ENCODE measurements at places on chromosomes 5 and 9.

GRCh38 chr9:80648336-80648735, 1041.0 kb downstream of the TLE1 start:
- DNase-seq = no peak

DNA sequence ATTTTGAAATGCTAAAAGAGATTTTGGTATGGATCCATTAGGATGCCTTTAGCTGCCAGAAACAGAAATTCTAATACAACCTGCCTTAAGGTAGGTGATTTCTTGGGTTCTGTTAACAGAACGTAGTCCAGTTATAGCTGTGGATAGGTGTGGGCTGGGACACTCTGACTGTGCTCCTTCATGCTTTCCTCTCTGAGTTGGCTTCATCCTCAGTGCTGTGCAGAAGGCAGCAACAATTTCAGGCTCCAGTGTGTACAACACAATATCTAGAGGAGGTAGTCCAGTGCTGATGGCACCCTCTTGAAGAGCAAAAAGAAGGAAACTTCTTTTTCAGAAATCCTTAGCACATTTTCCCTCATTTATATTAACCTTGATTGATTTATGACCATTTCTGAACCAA, 34.4 kb downstream of the NNT start:
- DNase-seq = no peak

DNA sequence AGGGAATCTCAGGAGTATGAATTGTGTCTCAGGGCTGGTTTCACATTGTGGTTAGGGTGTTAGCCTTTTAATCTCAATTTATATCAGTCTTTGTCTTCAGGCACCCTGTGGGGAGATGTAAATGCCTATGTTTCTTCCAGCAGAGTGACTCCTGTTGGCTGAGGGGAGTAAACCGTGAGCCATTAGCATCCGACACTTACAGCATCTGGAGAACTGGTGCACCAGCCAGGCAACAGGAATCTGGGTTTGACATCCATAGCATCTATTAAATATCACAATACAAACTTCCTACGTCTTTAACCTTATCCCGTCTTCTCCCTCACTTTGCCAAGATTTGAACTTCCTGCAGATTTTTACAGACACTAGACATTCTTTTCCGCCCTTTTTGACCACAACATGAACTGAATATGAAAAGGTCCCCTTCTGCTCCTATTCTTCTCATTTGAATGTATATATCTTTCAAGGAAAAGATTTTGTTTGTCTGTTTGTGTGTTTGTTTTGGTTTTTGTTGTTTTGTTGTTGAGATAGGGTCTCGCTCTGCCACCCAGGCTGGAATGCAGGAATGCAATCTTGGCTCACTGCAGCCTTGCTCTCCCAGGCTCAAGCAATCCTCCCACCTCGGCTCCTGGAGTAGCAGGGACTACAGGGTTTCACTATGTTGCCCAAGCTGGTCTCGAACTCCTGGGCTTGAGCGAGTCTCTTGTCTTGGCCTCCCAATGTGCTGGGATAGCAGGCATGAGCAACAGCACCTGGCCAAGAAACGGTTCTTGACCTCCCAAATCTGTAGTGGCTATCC, 626.2 kb downstream of the TLR4 start:
- DNase-seq = no peak

DNA sequence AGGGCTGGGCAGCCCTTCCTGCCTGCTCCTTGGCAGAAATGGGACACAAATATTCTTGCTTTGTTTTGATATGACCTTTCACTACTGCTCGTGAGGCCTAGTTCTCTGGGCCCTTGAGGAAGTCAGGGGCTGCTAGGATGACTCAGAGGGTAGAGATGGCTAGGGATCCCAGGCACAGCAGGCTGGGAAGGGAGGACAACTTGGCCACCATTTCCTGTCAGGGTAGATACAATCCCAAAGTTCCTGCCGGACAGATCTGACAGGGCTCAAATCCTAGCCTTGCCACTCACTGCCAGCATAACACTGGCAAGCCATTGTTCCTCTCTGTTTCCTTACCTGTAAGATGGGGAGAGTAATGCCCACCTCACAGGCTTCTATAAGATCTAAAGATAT, 31.7 kb upstream of the MEIKIN start:
- DNase-seq = no peak

DNA sequence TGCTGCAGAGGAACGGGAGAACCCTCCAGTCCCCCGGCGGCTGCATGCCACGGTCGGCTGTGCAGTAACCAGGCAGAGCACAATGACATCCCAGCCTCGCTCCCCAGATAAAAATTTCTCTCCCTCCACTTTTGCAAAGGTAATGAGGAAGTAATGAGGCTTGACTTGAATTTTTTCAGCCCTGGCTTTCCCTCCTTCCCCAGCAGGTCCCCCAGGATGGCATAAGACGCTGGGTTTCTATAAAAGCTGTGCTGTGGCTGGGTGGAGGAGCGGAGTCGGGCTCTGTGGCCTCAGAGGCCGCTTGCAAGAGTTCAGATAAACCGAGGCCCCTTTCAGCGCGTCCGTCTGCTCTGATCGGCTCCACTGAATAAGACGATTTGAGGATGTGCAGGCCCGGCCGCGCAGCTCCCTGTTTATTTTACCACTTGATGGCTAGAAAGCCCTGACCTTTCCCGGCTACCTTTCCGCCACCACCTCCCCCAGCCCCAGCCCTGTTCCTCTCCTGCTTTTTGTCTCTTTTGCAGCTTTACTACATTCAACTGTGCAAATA, 351.9 kb upstream of the IRX2 start:
- DNase-seq = no peak

DNA sequence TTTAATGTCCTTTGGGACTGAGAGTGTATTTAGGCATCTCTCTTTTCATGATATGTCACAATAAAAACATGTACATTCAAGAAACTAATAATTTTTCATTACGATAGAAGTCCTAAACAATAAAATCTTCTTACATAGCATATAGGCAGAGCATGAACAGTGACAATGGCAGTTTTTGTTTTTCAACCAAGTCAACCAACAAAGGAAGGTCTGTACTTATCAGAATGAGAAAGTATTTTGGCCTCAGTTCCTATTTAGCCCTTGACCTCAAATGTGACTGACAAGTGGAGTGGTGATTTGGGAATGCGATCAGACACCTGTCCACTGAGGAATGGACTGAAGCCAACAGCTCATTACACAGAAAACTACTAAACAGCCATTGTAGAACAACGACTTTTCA, 219.5 kb downstream of the TMEM161B start:
- no peak for DNase-seq

DNA sequence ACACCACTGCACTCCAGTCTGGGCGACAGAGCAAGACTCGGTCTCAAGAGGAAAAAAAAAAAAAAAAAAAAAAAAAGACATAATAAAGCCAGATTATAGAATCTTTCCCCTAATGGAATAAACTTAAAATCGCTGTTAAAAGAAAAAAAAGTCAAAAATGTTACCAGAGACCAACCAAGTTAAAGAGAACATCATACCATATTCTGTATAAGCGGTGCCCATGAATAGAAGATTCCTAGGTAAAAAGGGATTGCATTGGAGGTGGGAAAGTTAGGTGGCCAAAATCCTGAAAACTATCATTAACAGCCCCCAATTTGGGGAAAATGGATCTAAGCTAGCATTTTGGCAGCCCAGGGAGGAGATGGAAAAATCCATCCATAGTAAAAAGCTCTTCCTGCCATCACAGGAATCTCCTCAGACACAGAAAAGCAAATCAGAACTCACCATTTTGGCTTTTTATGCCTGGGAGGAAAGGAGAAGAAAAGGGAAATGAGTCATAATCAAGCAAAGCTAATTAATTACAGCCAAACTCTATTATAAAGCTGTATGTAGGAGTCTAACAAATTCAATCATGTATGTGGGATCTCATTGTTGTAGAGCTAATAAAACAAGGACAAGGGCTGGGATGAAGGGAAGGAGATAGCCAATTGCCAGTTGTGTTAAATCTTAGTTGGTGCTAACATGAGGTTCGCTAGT, 363.8 kb downstream of the ARL15 start:
- no peak for DNase-seq

GRCh38 chr5:6096101-6096500, 282.2 kb downstream of the MED10 start:
- no peak for DNase-seq

DNA sequence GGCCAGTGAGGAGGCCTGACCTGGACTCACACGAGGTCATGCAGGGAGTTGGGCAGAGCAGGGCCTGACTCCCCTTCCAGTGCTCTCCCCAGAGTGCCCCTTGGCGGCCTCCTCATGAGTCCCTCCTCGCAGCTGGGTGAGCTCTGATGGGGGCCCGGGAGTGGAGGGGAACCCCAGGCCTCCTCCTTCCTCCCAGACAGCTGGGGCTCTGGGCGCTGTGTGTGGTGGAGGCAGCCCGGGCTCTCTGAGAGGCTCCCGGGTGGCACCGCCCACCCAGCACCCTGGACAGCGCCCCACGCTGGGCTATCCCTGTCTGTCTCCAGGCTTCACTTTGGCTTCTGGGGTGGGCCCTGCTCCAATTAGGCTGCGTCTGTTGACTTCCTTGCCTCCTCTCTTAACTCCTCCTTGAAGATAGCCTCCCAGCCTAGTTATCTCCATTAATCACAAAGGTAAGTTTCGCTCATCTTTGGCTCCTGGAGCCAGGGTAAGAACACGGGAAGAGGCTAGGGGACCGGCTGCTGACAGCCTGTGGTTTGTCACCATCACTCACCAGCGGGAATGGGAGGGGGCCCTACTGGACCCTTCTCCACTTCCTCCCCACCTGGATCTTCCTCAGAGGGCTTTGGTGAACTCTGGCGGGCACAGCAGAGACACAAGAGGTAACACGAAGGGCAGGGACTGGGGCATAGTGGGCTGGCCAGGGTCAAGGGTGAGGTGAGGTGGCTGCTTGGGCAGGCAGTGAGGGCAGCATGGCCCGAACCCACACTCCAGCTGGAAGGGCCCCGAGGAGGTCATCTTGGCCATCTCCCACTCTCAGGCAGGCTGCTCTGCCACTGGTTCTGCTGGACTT, 13.1 kb downstream of the PSD2 start:
- no peak for DNase-seq
